ENCODE measurements at places on chromosomes 2 and 18. TPM values are rescaled to one million over a fixed set of nuclear protein-coding genes. Genes with fewer than 3 reads are reported as not detected.

DNA sequence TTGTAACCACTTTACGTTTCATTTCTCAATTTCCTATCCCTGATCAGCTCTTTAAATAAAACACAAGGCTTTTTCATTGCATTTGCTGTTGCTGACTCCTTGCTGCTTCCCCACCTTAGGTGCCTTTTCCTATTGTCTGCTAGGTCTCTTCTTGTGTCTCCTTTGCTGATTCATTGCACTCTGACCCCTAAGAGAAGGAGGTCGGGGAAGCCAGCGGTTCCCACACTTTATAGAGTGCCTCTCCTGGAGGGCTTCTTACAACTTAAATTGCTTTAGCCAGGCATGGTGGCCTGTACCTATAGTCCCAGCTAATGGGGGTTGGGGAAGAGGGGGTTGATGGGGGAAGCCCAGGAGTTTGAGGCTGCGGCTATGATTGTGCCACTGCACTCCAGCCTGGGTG, 495.0 kb downstream of the DLGAP1 start:
- no peak overlapping the region for H3K27ac ChIP-seq
- peaks cover 4% of the 10 kb centered on the region for H3K27me3 ChIP-seq
- DNase-seq: no peak
- no peak overlapping the region for H3K4me3 ChIP-seq
- no peaks in the 10 kb centered on the region for H3K36me3 ChIP-seq

DNA sequence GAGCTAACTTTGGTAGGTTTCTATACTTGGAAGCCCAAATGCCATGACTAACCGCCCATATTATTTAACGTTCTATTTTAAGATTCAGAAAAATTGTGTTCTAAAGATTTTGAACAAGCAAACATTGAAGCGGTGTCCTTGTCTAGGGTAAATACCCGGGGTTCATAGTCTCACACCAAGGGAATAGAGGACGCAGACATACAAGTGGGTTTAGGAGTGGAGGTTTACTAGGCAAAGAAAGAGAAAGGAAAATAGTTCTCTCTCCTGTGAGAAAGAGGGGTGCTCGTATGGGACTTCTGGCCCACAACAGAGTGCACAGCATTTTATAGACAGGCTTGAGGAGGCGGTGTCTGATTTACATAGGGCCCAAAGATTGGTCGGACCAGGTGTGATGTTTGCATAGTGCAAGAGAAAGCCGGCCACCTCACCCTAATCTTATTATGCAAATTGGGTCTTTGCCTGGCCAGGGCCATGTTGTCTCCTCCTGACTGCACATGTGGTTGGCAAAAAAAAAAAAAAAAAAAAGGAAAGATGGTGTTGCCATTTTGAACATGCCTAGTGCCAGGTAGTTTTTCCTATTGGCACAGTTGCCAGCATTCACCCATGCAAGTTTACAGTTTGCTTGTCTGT, 1062.6 kb downstream of the LRP1B start:
- no peaks in the 10 kb centered on the region for H3K27me3 ChIP-seq
- no peak overlapping the region for H3K4me3 ChIP-seq
- DNase-seq: no peak
- no peak overlapping the region for H3K27ac ChIP-seq

DNA sequence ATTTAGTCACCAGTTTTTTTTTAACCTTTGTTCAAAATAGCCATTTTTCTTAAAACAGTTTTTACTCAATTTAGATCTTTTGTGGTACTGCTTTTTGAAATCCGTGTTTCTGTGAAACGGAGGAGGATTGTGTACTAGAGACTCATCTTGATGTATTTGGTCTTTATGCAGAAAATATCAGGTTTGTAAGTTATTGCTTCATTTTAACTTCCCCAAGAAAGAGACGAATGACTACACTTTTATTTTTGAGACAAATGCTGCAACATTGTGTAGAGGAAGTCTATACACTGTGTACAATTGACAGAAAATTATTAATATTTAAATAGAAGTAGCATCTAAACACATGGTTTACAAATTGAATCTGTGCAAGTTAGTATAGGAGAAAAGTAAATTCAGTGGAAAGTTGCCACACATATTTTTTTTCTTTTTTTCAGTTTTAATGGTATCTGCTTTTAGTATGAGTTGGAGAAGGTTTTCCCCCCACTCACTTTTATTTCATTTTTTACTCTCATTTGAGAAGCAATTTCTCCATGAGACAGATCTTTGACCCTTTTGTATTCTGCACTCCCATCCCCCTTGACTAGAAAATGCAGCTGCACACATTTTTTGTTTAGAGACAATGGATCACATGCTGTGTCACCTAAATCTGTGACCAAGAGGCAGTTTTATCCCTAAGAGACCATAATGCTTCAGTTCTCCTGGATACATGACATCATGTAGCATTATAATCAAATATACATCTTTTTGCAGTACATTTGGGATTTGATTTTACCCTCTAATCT, 200.8 kb upstream of the STON1 start:
- no peaks in the 10 kb centered on the region for H3K27me3 ChIP-seq
- no peak for DNase-seq
- H3K27ac ChIP-seq: no peak overlapping the region
- H3K4me3 ChIP-seq: no peak overlapping the region
- no peaks in the 10 kb centered on the region for H3K36me3 ChIP-seq
- peaks cover 3% of the 10 kb centered on the region for H3K4me1 ChIP-seq

GRCh38 chr2:68287580-68288441, 31.9 kb downstream of the CNRIP1 start:
- no peak overlapping the region for H3K27ac ChIP-seq
- peaks cover 32% of the 10 kb centered on the region for H3K4me1 ChIP-seq
- no peak for DNase-seq
- H3K27me3 ChIP-seq: no peaks in the 10 kb centered on the region

DNA sequence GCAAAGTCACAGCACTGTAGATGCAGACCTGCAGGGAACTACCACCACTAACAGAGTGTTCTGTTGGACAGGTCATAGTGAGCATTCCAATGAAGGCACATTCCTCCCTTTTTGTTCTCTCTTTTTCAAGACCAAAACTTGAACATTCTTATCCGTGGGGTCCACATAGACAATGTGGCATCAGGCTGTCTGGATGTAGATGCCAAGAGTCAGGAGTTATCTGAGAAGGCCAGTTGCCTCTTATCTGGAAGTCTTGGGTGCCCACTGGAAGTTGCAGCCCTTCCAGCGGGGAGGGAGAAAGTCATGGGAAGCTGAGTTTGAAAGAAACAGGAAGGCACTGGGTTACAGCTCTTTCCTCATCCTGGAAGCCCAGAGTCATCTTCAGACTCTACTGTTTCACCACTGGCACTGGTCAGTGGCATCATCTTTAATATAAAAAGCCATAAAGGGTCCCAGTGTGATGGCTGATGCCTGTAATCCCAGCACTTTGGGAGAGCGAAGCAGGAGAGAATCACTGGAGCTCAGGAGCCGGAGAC, 61.4 kb downstream of the FAM161A start:
- H3K36me3 ChIP-seq: no peaks in the 10 kb centered on the region
- peaks cover 7% of the 10 kb centered on the region for H3K4me1 ChIP-seq
- H3K27ac ChIP-seq: no peak overlapping the region
- no peak overlapping the region for H3K4me3 ChIP-seq

DNA sequence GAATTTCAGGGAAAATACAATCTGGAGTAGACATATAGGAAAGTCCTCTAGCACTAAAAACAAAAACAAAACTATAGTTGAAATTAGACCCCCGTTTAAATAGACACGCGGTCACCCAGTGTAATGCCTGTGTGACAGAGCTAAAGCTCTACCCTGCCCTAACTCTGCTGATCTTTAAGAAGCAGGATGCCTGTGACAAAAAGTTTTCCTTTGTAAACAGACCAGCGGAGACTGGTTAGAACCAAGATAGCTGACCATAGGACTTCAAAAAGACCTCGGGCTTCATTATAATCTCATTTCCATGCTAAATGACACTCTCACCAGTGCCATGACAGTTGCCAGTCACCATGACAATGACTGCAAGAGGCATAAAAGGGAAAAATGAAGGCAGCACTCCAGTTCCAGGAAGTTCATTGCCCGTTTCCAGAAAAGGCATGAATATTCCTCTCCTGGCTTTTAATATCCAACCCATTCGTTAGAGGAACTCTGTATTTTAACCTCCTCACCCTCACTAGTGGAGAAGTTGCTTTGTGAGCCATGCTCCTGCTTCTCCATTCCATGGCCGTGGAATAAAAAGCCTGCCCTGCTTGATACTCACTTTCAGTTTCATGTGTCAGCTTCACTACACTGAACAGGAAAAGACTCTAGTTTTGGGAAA, 157.2 kb upstream of the COPS8 start:
- peak overlapping the region; percentile 39 for H3K4me3 ChIP-seq
- H3K27ac ChIP-seq: peak overlapping the region; percentile 49
- DNase-seq: peak; percentile 55
- H3K4me1 ChIP-seq: no peaks in the 10 kb centered on the region

GRCh38 chr2:181738074-181738473, 57.8 kb upstream of the NEUROD1 start:
- no peak overlapping the region for H3K4me3 ChIP-seq
- DNase-seq: no peak
- H3K4me1 ChIP-seq: no peaks in the 10 kb centered on the region
- no peaks in the 10 kb centered on the region for H3K27me3 ChIP-seq
- H3K36me3 ChIP-seq: no peaks in the 10 kb centered on the region

- H3K4me1 ChIP-seq: no peaks in the 10 kb centered on the region
- H3K27ac ChIP-seq: no peak overlapping the region
- no peaks in the 10 kb centered on the region for H3K27me3 ChIP-seq
- DNase-seq: no peak
- H3K36me3 ChIP-seq: no peaks in the 10 kb centered on the region
- H3K4me3 ChIP-seq: no peak overlapping the region
These were observed 11.1 kb upstream of the ZNF532 start for GRCh38 chr18:58853561-58853960.

- H3K27ac ChIP-seq: peak overlapping the region; percentile 90
- H3K36me3 ChIP-seq: no peaks in the 10 kb centered on the region
- no peaks in the 10 kb centered on the region for H3K27me3 ChIP-seq
- H3K4me1 ChIP-seq: peaks cover 91% of the 10 kb centered on the region
- no peak overlapping the region for H3K4me3 ChIP-seq
- DNase-seq: no peak
These were observed 89.8 kb downstream of the STPG4 start for GRCh38 chr2:47065343-47065742.

GRCh38 chr18:73563901-73564472, 583.6 kb downstream of the FBXO15 start:
- H3K36me3 ChIP-seq: no peaks in the 10 kb centered on the region
- no peaks in the 10 kb centered on the region for H3K4me1 ChIP-seq
- DNase-seq: no peak
- H3K27me3 ChIP-seq: no peaks in the 10 kb centered on the region
- no peak overlapping the region for H3K27ac ChIP-seq

DNA sequence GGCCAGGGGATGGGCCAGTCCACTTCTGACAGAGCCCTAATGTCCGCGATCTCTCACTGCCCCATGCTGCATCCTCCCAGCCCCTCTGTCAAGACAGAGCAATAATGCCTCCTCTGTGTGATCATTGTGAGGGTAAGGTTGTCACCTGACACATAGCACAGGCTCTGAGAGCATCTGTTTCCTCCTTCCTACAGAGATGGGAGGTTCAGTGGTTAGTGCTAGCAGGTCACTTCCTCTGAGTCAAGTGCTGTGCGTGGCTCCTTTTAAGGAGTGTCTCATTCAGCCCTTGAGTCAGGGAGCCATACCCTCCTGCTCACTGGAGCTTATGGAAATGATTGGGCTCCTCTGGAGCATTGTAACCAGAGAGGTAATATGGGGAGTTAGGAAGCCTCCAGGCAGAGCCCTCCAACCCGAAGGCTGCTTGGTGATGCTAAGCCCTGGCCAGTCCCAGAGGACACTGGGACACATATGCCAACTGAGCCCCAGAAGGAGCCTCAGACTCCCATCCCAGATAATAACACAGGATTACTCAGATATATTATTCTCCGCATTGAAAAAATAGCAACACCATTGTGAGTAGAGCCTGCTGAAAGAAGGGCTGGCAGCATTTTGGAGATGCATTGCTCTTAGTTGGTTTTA, 189.0 kb downstream of the GALNT1 start:
- DNase-seq: no peak
- H3K27me3 ChIP-seq: no peaks in the 10 kb centered on the region
- H3K4me3 ChIP-seq: no peak overlapping the region

DNA sequence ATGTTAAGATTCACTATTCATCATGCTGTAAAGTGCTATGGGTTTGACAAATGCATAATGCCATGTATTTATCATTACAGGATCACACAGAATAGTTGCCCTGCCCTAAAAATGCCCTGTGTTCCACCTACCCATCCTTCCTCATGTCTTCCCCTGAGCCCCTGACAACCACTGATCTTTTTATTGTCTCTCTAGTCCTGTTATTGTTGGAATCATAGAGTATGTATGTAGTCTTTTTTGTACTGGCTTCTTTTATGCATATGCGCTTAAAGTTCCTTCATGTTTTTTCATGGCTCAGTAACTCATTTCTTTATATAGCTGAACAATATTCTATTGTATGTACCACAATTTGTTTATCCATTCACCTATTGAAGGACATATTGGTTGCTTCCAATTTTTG, 20.3 kb downstream of the CCDC150 start:
- no peak overlapping the region for H3K4me3 ChIP-seq
- no peaks in the 10 kb centered on the region for H3K27me3 ChIP-seq
- no peaks in the 10 kb centered on the region for H3K36me3 ChIP-seq
- H3K27ac ChIP-seq: no peak overlapping the region
- H3K4me1 ChIP-seq: no peaks in the 10 kb centered on the region

- H3K27ac ChIP-seq: no peak overlapping the region
- peaks cover 8% of the 10 kb centered on the region for H3K27me3 ChIP-seq
- H3K36me3 ChIP-seq: no peaks in the 10 kb centered on the region
These were observed 27.1 kb downstream of the TRPM8 start for GRCh38 chr2:233944269-233944668.

DNA sequence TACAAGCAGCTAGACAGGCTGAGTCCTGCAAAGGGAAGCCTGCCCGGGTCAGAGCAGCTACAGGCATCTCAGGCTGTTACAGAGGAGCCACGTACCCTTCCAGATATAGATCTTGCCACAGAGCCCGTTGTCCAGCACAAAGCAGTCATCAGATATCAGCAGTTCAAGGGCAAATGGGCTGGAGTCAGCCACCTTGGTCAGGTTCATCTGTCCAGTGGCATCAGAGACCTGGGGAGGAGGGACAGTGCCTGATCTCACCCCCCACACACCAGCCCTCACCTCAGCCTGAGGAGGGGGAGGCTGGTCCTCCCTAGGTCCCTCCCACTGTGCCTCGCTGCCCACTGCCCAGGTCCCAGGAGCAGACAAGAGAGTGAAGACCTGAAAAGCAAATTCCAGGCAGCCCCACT, 12.2 kb downstream of the CAPG start:
- H3K36me3 ChIP-seq: no peaks in the 10 kb centered on the region
- H3K27ac ChIP-seq: no peak overlapping the region
- no peaks in the 10 kb centered on the region for H3K27me3 ChIP-seq

The ITSN2 gene
- total RNA-seq: 60.2 TPM

The ZNF407 gene
- 13.9 TPM for total RNA-seq

The CLEC4F gene
- total RNA-seq: 0.42 TPM

The VWC2L gene
- not detected for total RNA-seq

The RUFY4 gene
- 0.11 TPM for total RNA-seq

The CABYR gene
- total RNA-seq: 1.8 TPM

The BOLL gene
- total RNA-seq: not detected

The MEIS1 gene
- total RNA-seq: 119 TPM

The HES6 gene
- 17.0 TPM for total RNA-seq

The UGT1A10 gene
- not detected for total RNA-seq
